Stimulated activated CD8-positive, alpha-beta memory T cell treated with anti-CD3 and anti-CD28 coated beads, Interleukin-7, amount 100 ng/mL, for 48 hours (primary cell): ENCODE measurements at places on chromosomes 6 and 20.
A peak's percentile ranks its signal among the peaks of the same experiment; 100 is the strongest.

- DNase-seq: no peak
Measured at GRCh38 chr6:105831311-105832097, 254.6 kb upstream of the PRDM1 start.

GRCh38 chr6:148891405-148891783, 144.6 kb downstream of the UST start:
- no peak for DNase-seq

- DNase-seq: no peak
Measured at GRCh38 chr20:25035921-25036320, 22.0 kb downstream of the ACSS1 start.

DNA sequence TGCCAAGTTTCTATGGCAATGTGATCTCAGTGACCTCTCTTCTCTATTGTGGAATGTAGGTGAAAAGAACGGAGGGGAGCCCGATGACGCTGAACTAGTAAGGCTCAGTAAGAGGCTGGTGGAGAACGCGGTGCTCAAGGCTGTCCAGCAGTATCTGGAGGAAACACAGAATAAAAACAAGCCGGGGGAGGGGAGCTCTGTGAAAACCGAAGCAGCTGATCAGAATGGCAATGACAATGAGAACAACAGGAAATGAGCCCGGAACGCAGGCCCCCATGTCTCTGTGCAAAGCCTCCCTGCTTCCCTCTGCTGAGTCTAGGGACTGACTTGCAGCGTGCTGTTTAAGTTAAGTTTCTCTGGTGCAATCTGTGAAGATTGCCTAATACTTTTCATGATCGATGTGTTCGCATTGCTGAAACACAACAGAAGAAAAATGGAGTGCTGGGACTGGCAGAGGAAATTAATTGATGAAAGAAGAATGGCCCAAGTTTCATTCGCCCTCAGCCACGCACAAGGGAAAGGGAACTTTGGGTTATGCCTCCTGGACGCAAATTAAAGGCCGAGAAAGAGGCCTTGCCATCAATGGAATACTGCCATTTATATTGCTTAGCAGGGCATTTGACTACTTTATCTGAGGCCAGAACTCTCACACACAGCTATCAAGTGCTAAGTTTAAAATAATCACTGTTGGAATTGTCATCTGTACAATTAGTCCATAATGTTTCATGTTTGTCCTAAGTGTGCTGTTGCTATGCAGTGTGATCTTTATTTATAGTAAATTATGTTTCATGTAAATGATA, 146.4 kb downstream of the AKAP7 start:
- peak; percentile 9 for DNase-seq

GRCh38 chr6:74899416-74899815, 306.4 kb downstream of the COL12A1 start:
- no peak for DNase-seq
